ENCODE measurements at places on chromosomes 1 and 21. TPM values are rescaled to one million over a fixed set of nuclear protein-coding genes. Genes with fewer than 3 reads are reported as not detected.

DNA sequence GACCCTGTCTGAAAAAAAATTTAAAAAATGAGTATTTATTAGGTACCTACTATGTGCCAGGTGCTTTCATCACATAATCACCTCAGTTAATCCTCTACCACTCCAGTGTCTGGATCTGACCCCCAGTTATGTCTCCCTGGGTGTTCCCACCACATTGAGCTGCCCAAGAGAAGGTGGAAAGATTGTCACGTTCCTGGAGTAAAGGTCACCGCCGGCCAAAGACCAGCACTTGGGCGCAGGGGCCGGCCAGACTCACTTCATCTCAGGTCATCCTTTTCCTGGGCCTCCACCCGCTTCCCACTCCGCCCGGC lies 714 bp downstream of the PYCR2 start:
- DNase-seq: no peak

DNA sequence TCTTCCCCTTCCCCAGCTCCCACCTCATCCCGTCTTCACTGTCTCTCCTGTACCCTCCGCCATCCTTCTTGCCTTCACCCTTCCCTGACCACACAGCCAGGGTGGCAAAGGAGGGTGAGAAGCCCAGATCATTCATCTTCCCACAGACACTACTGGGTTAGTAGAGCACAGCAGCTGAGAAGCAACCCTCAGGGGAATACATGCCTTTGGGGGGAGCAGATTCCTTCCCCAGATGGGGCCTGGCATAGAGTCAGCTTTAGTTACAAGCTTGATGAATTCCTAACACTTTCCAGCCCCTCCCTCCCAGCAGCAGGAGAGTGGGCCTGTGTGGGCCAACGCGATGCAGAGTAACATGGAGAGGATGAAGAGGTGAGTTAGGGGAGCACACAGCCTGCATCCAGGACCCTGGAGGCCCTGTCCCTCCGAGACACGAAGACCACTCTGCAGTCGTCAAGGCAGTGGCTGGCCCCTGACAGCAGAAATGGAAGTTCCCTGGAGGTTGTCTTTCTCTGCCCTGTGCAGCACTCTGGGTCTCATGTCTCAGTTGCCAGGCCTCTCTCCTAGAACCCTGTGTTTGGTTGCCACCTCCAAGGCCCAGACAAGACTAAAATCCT lies 8.8 kb upstream of the BTG2 start:
- DNase-seq: no peak

GRCh38 chr1:236670060-236670459 lies 16.2 kb upstream of the ACTN2 start:
- no peak for DNase-seq

GRCh38 chr1:171664976-171665375 lies 12.5 kb upstream of the MYOC start:
- DNase-seq: no peak

DNA sequence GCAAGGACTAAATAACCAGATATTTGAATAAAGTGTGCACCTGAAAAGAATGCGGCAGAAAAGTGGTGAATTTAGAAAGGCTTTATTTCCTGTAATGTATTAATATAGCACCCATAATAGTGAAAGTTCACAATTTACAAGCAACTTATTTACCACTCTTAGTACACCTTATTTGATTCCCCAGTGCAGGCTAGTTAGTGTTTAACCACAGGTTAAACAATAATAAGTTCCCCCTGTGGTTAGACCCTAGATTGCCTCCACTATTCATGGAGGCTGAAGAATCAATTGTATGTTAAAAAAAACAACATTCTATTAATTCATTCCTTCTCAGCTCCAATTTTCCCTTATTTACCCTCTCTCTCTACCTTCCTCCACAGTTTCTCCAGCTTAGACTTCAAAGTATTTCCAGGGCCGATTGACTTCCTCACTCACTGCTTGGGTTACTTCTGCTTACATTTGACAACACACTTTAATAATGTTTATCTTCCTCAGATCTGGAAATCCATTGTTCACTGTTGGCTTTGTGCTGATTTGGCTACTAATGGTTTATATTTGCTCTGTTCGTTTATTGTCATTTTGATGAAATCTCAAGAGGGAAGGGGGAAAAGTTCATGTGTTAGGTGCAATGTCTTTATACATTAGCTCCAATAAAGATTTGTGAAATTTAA lies 796.3 kb downstream of the BRINP3 start:
- DNase-seq: no peak

DNA sequence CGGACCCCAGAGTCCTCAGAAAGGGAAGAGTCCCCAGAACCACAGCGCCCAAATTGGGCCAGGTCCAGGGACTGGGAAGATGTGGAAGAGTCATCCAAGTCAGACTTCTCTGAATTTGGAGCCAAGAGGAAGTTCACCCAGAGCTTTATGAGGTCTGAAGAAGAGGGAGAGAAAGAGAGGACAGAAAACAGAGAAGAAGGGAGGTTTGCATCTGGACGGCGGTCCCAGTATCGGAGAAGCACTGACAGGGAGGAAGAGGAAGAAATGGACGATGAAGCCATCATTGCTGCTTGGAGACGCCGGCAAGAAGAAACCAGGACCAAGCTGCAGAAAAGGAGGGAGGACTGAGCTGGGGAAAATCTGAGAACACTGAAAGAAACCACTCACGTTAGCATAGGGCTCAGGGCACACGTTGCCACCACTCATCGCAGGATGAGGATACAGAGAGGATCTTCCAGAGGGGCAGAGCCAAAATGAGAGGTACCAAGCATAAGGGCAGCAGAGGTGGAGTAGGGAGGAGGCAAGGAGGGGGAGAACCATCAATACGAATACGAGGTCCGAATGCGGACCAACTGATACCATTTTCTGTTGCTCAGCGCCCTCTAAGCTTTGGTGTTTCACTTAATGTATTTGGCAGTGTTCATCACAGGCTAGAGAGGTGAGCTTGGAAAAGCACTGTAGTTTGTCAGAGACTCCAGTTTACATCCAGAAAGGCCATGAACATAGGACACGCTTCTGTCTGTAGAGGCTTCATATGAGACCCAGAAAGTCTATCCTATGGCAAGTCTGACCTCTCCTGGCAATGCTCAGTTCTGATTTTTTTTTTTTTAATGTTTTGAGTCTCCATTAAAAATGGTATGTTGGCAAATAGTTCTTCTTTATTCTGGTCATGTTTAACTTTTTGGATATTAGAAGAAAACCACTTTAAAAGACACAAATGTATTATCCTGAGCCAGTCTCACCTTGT lies 34.7 kb downstream of the STYXL2 start:
- DNase-seq: no peak

DNA sequence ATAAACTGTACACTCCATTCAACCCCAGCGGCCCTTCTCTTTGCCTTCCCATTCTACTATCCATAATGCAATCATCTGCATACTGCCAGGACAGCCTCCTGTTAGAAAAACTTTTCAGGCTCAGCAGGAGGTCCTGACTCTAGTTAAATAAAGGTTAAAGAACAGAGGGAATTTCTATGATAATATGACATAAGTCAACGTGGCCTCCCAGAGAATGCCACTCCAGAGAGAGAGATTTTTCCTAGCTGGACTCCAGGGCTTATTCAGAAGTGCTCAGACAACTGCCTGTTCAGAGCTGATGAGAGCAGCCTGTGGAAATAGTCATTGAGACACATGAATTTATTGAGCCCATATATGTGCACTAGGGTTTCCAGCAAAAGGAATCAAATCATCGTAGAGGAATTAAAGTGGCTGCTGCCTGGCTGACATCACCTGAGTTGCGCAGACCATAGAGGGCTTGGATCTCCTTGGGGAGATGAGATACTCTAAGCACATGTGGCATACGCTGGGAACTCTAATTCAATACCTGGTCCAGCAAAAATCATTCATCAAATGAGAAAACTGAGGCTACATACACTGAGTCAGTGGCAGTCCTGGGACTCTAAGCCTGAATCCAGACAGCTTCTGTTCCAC lies 736.2 kb downstream of the PTPRU start:
- DNase-seq: no peak

GRCh38 chr21:45818276-45818903 lies 163.2 kb upstream of the COL6A1 start:
- no peak for DNase-seq

GRCh38 chr1:65407877-65408276 lies 12.6 kb upstream of the LEPR start:
- DNase-seq: no peak

DNA sequence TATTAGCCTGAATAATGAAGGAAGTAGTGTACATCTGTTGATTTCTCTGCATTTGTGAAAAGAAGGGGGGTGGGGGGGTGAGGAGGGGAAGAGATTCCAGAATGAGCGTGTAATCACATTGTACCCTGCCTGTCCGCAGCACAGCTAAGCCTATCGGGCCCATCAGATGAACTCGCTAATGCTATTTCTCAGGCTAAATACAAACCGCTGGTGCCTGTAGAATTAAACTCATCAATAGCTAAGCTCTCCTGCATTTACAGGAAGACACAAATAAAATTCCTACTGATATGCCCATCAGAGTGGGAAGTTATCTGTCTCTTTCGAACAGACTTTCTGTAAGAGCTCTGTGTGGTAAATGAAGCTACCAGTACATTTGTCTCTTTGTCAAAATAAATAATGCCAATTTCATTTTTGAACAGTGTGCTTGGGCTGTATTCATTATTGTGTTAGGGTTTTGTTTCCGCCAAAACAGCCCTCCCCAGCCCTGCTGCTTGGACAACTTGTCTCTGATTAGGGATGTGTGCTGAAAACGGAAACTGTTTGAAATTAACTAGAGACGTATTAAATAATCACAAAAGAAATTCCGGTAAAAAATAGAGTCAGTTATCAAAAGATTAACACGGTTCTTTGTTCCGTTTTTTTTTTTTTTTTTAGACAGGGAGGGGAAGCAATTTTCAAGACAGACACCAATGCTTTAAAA lies 305.4 kb downstream of the TTLL7 start:
- DNase-seq: no peak

DNA sequence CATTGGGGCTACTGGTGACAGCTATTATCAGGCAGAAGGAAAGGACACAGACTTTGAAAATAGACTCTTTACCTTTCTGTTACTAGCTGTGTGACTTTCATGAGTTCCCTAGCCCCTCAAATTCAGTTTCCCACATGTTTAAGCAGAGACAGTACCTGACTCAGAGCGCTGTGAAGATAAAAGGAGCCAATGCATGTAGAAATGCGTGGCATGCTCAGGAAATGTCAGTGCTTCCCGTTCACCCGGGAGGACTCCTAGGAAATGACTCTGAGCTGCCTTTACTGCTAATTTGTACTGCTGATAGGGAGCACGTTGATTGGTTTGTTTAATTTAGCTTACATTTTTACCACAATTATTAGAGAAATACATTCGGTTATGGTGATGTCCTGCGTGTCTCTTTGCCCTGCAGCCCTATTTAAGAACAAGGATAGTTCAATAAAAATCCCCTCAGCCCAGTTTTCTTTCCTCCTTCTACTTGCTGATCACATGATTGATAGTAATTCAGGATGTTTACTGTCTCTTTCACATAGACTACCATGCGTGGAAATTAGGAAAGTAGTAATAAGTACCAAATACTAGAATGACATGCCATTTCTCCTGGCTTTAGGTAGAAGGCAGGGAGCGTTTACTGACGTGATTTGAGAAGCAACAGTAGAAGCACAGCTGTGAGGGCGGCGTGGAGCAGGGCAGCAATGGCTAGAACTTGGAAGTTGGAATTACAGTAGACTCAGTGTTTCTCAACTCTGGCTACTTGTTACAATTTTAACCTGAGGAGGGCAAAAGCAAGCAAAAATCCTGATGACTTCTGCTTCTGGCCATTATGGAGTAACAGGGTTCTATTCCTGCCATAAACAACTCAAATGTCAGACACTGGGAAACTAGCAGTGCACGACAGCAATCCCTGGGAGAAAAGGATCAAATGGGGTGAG lies 15.9 kb downstream of the PDIK1L start:
- no peak for DNase-seq

GRCh38 chr1:147717051-147717705 lies 43.2 kb downstream of the GJA5 start:
- DNase-seq: no peak

DNA sequence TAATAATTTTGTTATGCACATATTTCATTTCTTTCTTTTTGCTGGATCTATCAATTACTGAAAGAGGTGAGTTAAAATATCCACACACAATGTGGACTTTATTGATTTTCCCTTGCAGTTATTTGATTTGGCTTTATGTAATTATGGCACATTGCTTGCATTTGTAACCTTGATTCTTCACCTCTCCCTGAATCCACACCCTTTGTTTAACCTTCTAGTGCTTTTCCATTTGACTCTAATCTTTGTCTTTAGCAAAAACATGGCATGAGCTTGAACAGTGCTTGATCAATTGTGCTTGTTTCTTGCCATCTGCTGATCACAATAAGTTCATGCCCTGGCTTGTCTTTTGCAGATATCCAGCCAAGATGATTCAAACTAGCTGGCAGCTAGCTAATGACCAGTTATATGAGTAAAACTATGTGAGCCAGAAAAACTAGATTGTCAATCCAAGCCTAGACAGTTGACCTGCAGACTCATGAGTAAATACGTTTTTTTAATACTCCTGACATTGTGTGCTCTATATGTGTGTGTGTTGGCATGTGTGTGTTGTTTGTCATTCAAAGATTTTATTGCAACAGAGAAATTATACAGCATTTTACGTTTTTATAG lies 899.2 kb downstream of the NCAM2 start:
- DNase-seq: no peak

- no peak for DNase-seq
These were observed 30.9 kb downstream of the SELL start for GRCh38 chr1:169680377-169681019.

The GPBP1L1 gene
- 83.0 TPM for total RNA-seq

The OXCT2 gene
- 2.5 TPM for total RNA-seq

The PLEKHG5 gene
- 63.7 TPM for total RNA-seq

The CHD5 gene
- total RNA-seq: not detected

The EDEM3 gene
- total RNA-seq: 39.4 TPM

The SPATA21 gene
- not detected for total RNA-seq

Data from glomerular endothelial cell (primary cell).